ENCODE measurements at places on chromosomes 5 and 9.

DNA sequence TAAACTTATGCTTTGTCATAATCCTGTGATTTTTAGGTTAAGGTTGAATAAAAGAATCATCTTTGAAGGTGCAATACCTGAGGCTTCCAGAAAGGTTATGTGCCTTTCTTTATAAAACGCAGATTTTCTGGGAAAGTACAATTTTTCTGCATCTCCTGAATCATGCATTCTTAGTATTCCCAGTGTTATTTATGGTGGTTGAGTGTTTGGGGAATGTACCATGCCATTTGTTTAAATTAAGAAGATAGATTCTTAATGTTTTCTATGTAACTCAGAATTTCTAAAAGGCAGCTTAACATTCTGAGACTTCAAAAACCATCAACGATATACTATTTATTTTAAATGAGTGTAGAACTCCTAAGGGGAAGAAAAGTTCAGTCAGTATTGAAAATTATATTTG lies 108.1 kb upstream of the FBN2 start:
- no peak for DNase-seq

DNA sequence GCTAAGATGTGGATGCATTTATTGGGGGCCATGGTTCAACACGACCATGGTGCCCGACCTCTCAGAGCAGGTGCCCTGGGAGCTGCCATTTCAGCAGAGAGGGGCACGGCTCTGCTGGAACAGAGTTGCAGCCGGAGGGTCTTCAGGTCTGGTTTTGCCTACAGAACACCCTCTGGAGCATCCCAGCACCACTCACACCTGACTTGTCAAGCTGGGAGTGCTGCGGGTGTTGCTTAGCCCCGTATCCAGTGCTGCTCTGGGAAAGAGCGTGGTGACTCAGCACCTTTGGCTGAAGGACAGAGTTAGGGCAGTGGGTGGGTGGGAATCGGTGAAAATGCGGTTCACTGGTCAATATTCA lies 36.5 kb upstream of the IRX4 start:
- DNase-seq = no peak

DNA sequence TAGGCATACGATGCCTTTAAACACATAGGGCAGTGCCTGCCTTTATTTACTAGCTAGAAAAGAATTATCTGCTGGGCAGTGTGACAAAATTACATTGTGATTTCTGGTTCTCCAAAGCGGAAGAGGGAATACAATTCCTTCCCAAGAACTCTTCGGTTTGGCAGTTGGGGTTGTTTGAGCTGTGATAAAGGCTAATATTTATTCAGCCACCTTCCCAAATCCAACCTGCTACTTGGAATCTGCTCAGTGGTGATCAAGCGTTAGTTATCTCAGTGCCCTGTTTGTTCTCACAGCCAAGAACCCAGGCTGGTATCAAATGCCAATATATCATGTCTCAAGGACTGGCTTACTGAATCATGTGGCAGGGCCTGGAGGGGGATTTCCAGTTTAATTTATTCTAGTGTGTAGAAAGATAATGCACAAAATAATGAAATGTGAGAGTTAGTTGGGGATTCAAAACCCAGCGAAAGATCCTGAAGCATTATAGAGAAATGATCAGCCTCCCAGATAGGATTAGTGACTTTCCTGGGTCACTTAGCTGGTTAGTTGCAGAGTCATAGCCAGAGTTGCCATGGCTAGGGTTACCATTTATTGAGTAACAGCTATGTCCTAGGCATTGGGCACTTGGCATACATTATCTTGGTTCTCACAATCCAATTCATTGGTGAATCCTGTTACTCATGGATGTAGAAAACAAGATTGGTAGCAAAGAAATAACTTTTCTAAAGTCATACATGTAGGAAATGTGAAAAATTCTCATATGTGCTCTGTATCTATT lies 457.0 kb upstream of the KLF4 start:
- DNase-seq = no peak

DNA sequence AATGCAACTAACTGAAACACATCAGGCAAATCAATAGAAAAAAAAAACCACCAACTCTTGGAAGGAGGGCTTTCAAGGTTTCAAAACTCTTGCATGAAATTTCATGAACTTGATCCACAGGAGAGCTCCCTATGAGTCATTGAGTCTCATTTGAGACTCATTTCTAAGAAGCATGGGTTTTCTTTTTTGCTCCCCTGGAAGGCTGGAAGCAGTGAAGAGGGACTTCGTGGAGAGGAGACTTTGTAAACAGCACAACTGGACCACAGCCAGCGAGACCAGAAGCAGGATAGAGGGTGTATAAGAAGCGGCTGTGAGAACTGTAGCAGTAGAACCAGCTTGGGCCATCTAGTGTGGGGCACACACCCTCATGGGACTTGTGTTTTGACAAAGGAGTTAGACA lies 41.2 kb upstream of the RAPGEF1 start:
- DNase-seq = no peak

DNA sequence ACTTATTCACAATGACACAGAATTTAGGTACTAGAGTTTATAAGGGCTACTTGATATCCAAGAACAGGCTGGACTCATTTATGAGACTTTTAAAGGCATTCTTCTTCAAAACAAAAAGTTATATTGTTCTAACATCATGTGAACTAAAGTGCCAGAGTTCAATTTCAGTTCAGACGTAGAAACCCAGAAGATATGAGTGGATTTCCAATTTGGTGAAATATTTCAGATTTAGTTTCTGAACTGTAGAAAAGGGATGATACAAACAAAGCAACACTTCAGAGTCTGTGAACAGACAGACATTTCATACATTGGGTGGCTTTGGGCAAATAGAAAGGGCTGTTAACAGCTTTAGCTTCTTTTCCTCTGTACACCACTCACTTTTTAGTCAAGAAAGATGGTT lies 384.0 kb downstream of the NR2F1-AS1 start:
- DNase-seq = no peak

GRCh38 chr5:92795633-92796032 lies 785.4 kb downstream of the NR2F1-AS1 start:
- DNase-seq = no peak

DNA sequence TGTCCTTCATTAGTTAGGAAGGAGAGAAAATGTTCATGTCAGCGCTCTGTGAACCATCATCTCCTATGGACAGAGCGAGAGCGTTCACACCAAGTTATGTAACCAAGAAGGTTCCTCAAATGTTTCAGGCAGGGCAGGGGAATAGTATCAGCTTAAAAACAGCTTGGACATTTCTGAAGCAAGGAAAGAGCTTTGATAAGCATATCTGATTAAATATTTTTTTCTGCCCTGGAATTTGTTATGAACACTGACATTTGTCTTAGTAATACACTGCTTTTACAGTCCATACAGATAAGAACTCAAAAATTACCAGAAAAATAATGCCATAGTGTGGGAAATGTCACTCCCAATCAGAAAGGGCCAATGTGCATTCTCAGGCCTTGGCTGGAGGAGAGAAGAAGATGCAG lies 66.3 kb upstream of the LIFR start:
- DNase-seq = no peak

- no peak for DNase-seq
Measured at GRCh38 chr9:136942112-136942880, 2.2 kb downstream of the FBXW5 start.

- DNase-seq = no peak
Measured at GRCh38 chr5:73149540-73149939, 23.5 kb upstream of the TMEM174 start.

DNA sequence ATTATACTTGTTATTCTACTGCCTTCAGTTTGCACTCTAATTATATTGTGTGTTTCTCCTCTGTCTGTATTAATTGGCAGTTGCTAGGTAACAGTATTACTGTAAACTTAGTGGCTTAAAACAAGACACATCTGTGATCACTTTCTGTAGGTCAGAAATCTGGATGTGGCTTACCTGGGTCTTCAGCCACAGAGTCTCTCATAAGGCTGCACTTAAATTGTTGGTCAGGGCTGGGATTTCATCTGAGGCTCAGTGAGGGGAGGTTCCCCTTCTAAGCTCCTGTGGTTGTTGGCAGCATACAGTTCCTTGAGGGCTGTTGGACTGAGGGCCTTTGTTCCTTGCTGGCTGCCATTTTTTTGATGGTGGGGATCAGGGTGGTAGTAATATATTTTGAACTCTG lies 68.8 kb downstream of the SLC44A1 start:
- no peak for DNase-seq

DNA sequence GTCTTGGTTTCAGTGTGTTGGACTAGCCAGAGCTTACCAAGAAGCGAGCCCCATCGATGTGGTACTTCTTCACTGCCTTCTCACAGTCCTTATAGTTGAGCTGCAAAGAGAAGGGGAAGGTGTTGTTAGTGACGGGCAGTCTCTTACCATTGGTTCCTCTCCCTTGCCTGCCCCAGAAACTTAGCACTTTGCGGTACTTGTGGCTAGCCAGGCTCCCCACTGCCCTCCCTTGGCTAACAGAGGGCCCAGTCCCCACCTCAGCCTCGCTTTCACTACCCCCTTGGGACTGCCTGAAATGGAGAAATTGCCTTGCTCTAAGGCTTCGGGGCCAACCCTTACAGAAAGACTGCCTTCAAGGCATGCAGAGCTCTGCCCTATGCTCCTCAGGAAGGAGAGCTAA lies 4.3 kb downstream of the LCP2 start:
- DNase-seq = no peak

DNA sequence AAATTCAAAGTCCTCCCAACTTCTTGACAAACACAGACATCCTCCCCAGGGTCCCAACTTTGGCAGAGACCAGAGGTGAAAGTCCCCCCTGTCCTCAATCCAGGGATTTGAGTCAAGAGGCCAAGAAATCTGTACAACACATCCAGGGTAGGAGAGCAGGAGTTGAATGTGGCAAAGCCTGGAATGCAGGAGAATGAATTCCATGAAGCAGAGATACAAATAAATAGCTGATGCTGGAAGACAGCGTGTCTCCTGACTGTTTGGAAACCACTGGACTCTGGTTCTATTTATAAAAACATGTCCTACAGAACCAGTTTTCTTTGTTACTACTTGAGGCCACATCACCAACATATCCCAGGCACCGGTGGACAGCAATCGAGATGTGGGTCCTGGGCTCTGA lies 43.7 kb upstream of the SLIT3 start:
- DNase-seq = no peak

DNA sequence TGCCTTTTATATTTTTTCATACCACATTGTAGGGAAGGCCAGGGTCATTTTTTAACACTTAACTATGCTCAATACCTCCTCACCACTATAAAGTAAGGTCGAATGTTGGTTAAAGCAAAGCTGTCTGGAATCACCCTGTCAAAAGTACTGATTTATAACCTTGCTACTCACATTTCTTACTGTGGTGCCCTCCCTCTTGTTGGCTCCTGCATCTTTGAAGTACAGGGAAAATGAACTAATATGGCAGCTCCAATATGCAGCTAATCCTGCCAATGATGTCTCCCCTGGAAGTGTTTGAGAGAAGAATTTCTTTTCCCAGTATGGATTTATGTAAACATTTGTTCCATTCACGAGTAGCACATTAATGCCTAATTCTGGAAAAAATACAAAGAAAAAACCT lies 108.4 kb upstream of the RPS23 start:
- DNase-seq = no peak

DNA sequence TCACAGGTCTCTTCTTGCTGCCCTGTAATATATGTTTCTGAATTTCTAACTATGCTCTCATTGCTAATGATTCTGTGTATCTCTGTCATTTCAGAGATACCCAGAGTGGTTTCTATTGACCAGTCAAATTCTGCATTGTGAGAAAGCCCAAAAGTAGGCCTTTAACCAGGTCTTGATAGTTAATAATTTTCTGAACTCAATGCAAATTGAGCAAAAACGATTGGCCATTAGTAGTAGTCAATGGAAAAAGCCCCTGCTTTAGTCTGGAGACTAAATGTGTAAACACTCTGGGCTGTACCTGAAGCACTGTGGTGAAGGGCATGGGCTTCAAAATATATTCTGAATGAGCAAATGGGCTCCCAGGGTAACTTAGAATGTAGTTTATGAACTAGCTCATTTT lies 307.6 kb downstream of the ARL15 start:
- DNase-seq = no peak

DNA sequence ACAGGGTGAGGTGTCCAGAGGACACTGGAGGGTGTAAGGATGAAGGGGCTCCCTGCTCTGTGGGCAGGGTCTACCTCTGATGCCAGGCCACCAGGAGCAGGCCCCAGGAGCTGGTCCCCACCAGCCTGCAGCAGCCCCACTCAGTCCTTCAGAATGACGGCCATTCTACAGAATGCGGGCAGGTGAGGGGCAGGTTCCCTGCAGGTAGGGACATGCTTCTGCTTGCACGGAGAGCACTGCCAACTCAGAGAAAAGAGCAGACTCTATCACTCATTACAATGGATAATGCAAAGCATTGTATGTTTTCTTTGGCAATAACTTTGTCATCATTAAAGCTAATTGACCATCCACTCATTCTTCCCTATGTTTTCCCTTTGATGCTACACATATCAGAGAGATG lies 39.0 kb downstream of the DDX31 start:
- no peak for DNase-seq

DNA sequence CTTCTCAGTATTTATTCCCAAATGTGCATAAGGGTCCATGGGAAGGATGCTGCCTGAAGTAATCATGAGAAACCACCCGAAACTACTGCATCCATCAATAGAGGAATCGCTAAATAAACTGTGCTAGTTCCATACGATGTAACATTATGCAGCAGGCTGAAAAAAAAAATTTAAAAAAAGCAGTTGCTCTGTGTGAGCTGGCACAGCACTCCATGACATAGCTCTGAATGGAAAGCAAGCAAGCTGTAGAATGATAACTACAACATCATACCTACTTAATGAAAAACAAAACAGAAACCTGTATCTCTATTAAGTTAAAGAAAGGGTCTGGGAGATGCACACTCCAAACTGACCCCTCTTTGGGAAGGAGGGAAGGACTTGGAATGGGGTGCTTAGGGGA lies 49.3 kb downstream of the SHB start:
- DNase-seq = no peak

- DNase-seq = no peak
Measured at GRCh38 chr9:88990729-88991065, 571 bp upstream of the S1PR3 start.

DNA sequence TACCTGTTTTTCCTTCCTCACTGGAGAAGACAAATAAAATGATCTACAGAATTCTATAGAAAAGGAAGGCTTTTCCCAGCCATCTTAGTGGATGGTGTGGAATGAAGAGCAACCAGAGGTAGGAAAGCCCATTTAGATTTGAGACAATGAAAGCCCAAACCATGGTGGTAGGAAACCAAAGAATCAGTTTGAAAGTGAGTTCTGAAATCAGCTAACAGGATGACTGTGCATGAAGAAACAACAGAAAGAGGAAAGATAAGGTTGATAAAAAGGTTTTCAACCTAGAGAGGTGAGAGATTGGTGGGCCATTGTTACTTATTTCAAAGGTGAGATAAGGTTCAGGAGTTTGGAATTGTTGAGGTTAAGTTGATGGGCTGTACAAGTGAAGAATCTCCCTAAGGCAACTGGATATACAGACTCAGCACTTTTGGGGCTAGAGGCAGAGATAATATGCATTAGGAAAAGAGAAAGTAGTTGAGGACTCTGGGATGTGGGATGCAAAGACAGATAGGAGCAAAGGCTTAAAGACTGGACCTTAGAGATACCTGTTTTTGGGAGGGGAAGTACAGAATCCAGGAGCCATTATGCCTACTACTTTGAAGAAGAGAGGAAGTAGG lies 2.4 kb downstream of the CHMP5 start:
- DNase-seq = no peak

- DNase-seq = no peak
Measured at GRCh38 chr9:88954066-88954465, 37.2 kb upstream of the S1PR3 start.

GRCh38 chr9:121620777-121621449 lies 30.5 kb upstream of the DAB2IP start:
- no peak for DNase-seq

GRCh38 chr9:134185536-134186011 lies 21.2 kb upstream of the RNU6ATAC start:
- no peak for DNase-seq

- no peak for DNase-seq
Measured at GRCh38 chr5:165400086-165400485, 1894.7 kb downstream of the MAT2B start.

Measured in stimulated activated CD4-positive, alpha-beta T cell treated with anti-CD3 and anti-CD28 coated beads, Interleukin-1b, Interleukin-23, amount 100 ng/mL, for 4 hours (primary cell).